ENCODE measurements at places on chromosomes 2 and 18.

GRCh38 chr2:144630459-144631215 lies 110.7 kb upstream of the ZEB2 start:
- no peak for DNase-seq

- no peak for DNase-seq
Observed at GRCh38 chr2:40285391-40285790, 166.5 kb downstream of the SLC8A1 start.

- no peak for DNase-seq
Observed at GRCh38 chr2:98234776-98235175, 111.5 kb upstream of the CNGA3 start.

- DNase-seq, result no peak
Observed at GRCh38 chr2:232976176-232976575, 36.9 kb downstream of the NGEF start.

DNA sequence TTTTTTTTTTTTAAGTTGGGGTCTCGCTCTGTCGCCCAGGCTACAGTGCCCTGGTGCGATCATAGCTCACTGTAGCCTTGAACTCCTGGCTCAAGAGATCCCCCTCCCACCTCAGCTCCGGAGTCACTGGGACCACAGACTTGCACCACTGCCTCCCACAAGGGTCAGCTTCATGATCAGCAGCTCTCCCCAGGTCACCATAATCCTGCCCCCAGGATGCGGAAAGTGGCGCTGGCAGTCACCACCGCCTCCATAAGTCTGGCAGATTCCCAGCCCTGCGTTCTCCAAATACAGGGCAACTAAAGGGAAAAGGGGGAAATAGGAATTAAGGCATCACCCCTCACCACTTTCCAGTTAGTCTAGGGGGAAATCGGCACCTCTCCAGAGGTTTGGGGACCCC lies 5.2 kb upstream of the ARID5A start:
- DNase-seq, result no peak

- no peak for DNase-seq
Observed at GRCh38 chr2:37500031-37500430, 155.6 kb downstream of the QPCT start.

Data from activated CD4-positive, alpha-beta T cell treated with anti-CD3 and anti-CD28 coated beads for 4 hours (primary cell).